Stimulated activated CD4-positive, alpha-beta T cell treated with anti-CD3 and anti-CD28 coated beads, Interleukin-15, amount 100 ng/mL, for 1 hour (primary cell): ENCODE measurements at places on chromosomes 2 and 18.
A peak's percentile ranks its signal among the peaks of the same experiment; 100 is the strongest.

DNA sequence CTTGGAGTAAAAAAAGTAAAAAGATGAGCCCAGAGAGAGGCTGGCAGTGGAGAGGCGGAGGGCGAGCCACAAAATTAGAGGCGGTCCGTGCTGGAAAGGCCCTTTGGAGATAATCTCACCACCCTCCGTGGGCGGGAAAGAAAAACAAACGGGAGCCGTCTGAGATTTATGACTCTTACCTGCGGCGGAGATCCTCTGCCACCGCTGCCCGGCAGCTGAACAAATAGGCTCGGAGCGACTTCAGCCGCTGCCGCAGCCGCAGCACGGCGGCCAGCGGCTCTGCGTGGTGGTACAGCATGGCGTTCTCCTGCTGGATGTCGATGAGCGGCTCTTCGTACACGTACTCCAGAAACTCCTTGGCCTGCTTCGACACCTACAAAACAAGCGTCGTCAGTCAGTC lies 94.6 kb downstream of the PLEKHM3 start:
- no peak for DNase-seq

DNA sequence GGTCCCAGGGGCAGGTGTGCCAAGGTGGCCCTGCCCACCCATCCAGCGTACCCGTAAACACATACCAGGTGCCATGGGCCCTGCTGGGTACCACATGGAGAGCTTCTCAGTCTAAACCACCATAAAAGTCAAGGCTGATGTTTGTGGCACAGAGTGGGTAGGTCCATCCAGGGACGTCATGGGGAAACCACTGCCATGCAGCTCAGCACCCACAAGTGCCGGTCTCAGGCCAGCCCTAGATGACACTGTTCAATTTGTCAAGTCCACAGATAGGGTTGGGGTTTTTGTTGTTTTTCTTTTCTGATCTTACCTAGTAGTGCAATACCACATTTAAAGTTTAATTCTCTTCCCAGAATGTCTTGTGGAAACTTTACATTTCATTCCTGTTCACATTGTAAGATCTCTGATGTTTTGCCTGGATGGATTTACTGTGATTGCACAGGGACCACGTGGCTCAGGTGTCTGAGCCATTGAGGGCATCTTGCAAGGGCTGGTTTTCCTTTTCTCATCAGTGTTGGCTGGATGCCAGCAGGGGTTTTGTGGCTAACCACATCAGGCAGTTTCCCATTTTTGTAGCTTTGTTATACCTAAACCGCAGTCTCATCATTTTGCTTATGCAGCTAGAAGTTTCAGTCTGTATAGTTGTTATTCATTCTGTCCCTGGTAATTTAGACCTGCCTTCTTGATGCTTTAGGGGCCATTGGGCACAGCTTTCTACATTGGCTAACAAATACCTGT lies 64.7 kb downstream of the STK25 start:
- DNase-seq = peak; percentile 81

GRCh38 chr2:69695850-69696216 lies 46.1 kb upstream of the ANXA4 start:
- DNase-seq = no peak

DNA sequence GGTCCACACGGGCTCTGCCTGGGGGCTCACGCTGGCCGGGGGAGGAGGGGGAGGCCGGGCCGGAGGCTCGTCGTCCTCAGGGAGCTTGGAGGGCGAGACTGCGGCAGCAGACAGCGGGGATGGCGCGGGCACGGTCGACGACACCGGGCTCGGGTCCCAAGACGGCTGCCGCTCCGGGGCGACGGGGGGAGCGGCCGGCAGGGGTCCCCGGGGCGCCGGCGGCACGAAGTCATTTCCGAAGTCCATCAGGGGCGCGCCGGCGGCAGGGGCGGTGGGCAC lies 491 bp downstream of the RTN4 start:
- DNase-seq = no peak

DNA sequence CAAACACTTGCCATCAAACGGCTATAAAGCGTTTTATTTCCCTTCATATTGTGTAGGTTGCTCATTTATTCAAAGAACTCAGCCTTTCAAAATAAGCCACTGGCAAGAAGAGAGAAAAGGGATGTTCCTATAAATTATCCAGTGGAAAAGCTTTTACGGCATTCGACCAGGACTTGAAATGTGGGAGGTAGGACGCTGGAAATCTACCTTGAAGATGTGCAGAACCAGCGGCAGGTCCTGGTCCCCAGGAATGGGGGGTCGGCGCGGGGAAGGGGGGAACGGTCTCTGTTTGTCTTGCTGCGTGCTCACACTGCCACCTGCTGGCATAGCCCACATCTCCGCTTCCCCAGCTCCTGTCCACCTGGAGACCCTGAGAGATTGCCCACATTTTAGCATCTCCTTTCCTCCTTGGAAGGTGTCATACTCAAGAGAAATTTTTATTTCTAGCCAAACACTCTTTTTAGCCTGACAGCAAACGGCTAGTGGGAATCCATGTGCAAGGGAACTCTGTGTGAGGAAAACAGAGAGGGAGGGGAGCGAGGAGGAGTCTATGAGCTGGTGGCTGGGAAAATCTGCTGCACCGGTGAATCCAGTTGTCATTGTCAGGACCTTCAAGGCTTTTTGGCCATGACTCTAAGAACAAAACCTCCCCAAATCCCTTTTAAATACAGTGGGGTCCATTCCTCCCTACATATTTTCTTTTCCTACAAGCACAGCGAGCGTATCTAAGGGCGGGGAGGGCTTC lies 349.0 kb upstream of the PKDCC start:
- no peak for DNase-seq

- DNase-seq = no peak
These were observed 1.2 kb downstream of the SULT1C3 start for GRCh38 chr2:108240966-108241365.
